ENCODE measurements at places on chromosomes 4 and X. TPM values are rescaled to one million over a fixed set of nuclear protein-coding genes. Genes with fewer than 3 reads are reported as not detected.

Gene PLAC8
- 0.22 TPM for total RNA-seq

Gene LANCL3
- 0.93 TPM for total RNA-seq

Gene KDR
- 446 TPM for total RNA-seq

Gene UGT2B15
- total RNA-seq, result not detected

Gene BCORL1
- 3.1 TPM for total RNA-seq

Gene ENOX2
- 13.7 TPM for total RNA-seq

Gene POLN
- 5.6 TPM for total RNA-seq

Gene CORIN
- total RNA-seq, result under 0.01 TPM

Gene TMSB15C
- 7.3 TPM for total RNA-seq

Gene FAM9B
- not detected for total RNA-seq

Gene RBM46
- total RNA-seq, result not detected

Gene ZNF141
- 19.9 TPM for total RNA-seq

Gene ASMT
- total RNA-seq, result not detected

Gene HTN1
- total RNA-seq, result not detected

Gene GYG2
- 0.14 TPM for total RNA-seq

Gene OPRPN
- not detected for total RNA-seq

Gene TCEAL6
- not detected for total RNA-seq

Gene PITX2
- not detected for total RNA-seq

Data from thoracic aorta endothelial cell (primary cell).